ENCODE measurements at places on chromosomes 7 and 10. TPM values are rescaled to one million over a fixed set of nuclear protein-coding genes. Genes with fewer than 3 reads are reported as not detected.

AKR1B15 gene
- not detected for total RNA-seq

CALML5 gene
- total RNA-seq = not detected

MSS51 gene
- total RNA-seq = 2.9 TPM

NEUROG3 gene
- not detected for total RNA-seq

SPDYE9 gene
- not detected for total RNA-seq

BUD23 gene
- total RNA-seq = 32.0 TPM

SYT15 gene
- 0.16 TPM for total RNA-seq

NYAP1 gene
- total RNA-seq = 3.0 TPM

ABCC2 gene
- total RNA-seq = 1.3 TPM

Data from hair follicle dermal papilla cell (primary cell).